Ovary (tissue), 10 donors: ENCODE measurements at places on chromosomes 6 and 20.

- DNase-seq: no peak
Observed at GRCh38 chr20:14989535-14990290, 652.3 kb upstream of the FLRT3 start.

DNA sequence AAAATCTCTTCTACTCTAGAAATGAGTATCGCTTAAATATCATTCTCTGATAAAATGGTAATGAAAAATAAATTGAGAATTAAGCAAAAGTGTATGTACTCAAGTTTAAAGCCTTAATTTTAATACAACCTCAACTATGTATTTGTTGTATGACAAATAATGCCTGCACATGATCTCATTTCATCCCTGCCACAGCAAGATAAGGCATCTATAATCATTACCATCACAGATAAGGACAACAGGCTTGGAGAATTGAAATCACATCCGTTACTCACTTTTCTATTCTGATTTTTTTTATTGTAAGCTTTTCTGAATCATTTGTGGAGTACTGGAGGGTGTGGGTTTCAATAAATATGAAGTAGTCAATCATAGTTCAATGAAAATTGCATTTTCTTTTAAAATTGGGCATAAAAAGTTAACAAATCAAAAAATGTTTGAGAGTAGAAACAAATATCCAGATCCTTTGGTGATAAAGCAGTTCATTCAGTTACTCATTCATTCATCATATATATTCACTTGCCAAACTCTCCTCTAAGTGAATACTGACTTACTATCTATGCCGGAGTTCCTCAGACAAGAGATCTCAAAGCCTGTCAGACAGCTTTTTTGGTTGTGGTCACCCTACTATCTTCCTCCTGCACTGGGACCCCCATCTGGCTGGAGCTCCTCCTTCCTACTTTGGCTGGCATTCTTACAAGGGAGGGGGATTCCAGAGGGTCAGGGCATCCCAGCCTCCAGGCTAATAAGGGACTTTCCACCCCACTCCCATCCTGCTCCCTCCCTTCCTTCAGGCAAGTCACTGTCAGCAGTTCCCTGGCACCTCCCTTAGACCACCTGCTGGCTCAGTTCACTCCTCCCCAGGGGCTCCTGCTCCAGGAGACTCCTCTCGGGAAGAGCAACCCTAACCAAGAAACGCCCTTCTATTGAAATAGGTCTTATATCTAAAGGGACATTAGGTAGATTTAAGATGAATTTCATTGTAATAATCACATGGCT lies 118.6 kb downstream of the OGFRL1 start:
- DNase-seq: no peak

GRCh38 chr6:132763269-132763668 lies 5.6 kb upstream of the VNN2 start:
- DNase-seq: no peak

- no peak for DNase-seq
Observed at GRCh38 chr6:1821164-1821512, 211.4 kb downstream of the FOXC1 start.

DNA sequence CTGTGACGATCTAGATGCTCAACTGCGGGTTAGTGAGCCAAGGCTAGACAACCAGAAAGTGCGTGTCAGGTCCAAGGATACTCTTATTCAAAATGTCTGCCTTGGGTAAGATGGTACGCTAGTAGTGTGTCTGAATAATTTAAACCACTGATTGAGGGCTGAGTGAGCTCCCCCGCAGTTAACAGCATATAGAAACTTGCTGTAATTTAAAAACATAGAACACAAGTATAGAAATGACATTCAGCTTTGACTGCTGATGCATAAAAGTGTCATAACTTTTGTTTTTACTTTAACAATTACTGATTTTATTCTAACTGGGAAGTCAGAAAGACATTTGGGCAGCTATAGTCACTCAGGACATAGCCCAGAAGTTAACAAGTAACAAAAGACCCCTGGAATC lies 45.6 kb upstream of the SLC22A1 start:
- DNase-seq: no peak

GRCh38 chr20:49110767-49111694 lies 64.9 kb downstream of the CSE1L start:
- no peak for DNase-seq

GRCh38 chr20:15296422-15296821 lies 959.0 kb upstream of the FLRT3 start:
- DNase-seq: no peak

- no peak for DNase-seq
Observed at GRCh38 chr6:164477101-164477500, 832.3 kb downstream of the C6orf118 start.

DNA sequence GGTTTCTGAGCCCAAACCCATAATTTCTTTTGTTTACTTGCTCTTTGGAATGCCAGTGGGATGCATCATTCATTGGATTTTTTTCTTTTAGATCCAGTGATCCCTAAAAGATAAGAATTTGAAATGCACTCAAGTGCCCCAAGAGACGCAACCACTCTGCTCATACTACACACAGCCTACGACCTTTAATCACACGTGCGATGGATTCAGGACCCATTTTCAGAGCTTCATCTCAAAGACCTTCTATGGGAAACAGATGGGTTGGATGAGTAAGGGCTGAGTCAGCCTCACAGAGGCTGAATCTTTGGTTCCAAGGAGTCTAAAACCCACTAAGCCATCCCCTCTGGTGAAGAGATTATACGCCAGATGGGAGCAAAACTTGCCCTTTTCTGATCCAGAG lies 265.5 kb upstream of the EXOC2 start:
- DNase-seq: no peak

GRCh38 chr6:132712366-132712765 lies 1.5 kb downstream of the VNN1 start:
- DNase-seq: no peak

DNA sequence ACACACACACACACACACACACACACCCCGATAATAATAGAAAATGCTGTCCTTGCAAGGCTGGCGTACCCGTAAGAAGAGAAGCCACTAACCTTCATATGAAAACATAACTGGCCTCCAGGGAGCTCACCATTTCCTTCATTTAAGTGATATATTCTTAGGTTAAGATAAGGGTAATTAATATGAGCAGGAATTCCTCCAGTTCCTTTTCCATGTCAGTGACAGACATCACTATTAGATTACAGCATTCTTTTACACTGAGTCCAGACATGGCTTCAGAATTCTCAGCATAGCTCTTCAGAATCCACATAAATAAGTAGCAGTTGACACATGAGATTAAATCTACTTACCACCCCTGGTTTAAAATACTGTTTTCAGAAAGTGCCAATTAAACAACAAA lies 121.9 kb downstream of the SIM1 start:
- no peak for DNase-seq

DNA sequence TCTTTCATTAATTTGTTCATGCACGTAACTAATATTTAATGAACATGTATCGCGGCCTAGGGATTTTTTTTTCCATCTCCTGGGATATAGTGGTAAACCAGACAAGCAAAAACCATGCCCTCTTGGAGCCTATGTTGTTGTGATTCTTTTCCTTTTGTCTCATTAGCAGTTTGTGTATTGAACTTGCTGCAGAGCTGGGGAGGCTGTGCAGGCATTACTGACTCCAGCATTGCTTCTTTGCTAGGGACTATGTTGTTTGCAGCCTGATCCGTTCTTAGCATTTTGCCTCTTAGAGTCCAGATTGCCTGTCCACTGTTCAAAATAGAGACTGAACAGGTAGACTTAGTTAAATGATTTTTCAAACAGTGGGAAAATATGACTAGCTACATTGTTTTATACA lies 9.7 kb downstream of the SCAF8 start:
- DNase-seq: no peak

DNA sequence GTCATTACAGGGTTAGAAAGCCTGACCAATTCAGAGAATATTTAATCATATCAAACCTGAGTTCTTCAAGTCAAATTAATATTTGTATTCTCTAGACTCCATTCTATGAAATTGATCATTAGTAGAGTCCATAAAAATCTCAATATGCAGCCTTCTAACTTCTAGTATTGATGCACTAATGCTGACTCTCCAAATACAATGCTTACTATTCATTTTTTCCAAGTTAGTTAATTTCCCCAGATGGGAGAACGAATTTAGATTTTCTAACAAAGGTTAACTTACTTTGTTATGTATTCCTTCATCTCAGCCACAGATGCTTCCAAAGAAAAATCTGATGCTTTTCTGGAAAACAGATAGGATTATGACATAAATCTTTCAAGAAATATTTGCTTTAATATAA lies 12.4 kb upstream of the NDRG3 start:
- DNase-seq: no peak

GRCh38 chr6:112879920-112880413 lies 532.8 kb downstream of the RFPL4B start:
- no peak for DNase-seq

- DNase-seq: no peak
Observed at GRCh38 chr6:83879746-83880145, 20.3 kb downstream of the CYB5R4 start.

DNA sequence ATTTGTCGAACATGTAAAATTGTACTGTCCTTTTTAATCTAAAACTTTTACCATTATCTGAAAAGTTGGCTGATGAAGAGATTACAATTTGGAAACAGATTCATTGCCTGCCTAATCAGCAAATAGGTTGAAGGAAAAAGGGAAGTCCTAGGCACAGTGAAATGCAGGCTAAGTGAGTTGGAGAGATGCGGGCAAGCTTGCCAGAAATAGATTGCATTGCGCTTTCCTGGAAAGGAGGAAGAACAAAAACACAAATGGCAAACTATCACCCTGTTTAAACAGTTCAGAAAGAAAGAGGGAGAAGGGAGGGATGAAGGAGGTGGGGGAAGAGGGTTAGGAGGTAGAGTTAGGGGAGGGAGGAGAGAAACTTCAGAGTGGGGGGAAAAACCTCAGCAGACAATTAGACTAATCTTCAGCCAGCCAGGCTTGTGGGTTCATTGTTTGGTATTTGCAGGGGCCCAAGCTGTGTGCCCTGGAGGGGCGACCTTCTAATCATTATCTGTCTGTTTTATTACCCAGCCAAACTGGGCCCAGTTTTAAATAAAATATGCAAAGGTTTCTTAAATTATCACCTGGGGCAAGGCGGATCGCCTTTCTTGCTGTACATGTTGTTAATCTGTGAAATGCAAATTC lies 465.2 kb downstream of the TFAP2B start:
- DNase-seq: no peak

DNA sequence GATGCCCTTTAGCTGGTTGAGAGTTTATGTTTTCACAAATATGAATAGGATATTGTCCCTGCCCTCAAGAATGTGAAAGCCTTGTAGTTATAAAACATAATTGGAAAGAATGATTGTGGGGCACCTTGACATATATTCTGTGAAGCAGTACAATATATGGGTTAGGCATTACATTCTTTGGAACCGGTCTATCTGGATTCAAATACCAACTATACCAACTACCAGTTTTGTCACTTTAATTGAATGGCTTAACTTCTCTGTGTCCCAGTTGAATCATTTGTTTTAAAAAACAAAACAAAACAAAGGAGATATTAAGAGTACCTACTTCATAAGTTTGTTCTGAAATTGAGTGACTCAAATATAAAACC lies 146.5 kb downstream of the TBC1D32 start:
- DNase-seq: no peak

- no peak for DNase-seq
Observed at GRCh38 chr20:40933758-40934157, 94.9 kb upstream of the TOP1 start.

GRCh38 chr6:157873735-157874344 lies 50.8 kb downstream of the SNX9 start:
- peak; percentile 49 for DNase-seq

GRCh38 chr6:89966228-89966544 lies 71.9 kb downstream of the GJA10 start:
- no peak for DNase-seq

- DNase-seq: no peak
Observed at GRCh38 chr6:5416250-5416649, 154.9 kb downstream of the FARS2 start.

- DNase-seq: no peak
Observed at GRCh38 chr6:3625980-3626563, 125.4 kb downstream of the PXDC1 start.
